ENCODE measurements at places on chromosomes 3 and 15.

GRCh38 chr3:72655723-72656122 lies 192.5 kb downstream of the SHQ1 start:
- DNase-seq, result no peak

DNA sequence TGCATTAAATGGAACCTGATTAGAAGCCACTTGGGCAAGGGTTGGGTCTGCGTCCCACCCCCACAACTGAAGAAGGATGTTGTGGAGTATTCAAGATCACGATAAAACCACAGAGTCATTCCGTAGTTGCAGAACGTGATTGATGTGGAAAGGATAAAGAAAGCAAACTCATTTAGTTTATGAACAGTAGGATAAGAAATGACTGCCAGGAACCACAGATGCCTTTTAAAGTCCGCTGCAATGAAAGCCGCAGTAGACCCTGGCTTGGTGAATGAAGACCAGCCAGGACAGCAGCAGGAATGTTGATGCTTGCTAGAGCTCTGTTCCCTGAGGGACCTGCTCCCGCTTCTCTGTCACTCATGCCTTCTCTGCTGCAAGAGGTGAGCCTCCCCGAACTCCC lies 111.5 kb downstream of the GABRG3 start:
- no peak for DNase-seq

GRCh38 chr3:71776538-71776937 lies 8.4 kb downstream of the PROK2 start:
- DNase-seq, result no peak

GRCh38 chr15:79008659-79009058 lies 63.8 kb upstream of the CTSH start:
- no peak for DNase-seq

DNA sequence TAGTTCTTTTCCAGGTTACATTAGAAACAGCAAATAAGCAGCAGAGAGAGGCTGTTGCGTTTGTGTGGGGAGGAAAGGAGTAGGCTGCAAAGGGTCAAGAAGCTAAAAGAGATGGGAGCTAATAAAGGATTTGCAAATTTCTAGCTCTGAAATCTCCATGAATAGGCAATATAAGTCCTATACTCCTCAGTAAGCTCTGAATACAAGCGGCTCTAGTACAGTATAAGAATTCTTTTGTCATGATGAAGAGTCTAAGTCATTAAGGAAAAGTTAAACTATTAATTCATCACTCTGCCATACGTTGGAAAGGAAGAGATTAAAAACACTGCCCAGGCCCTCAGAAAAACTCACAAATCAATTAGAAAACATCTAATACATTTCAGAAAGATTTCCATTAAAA lies 59.3 kb downstream of the CEP152 start:
- no peak for DNase-seq

DNA sequence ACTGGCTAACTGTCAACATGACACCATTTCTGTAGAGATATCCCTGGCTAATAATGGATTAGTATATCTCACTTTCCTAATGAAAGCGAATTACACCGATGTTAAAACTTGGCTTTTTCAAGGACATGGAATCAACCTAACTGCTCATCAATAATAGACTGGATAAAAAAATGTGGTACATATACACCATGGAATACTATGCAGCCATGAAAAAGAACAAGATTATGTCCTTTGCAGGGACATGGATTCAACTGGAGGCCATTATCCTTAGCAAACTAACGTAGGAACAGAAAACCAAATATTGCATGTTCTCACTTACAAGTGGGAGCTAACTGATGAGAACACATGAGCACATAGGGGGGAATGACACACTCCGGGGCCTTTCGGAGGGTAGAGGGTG lies 62.6 kb downstream of the ZIC1 start:
- no peak for DNase-seq

- DNase-seq, result no peak
Measured at GRCh38 chr3:19543212-19543841, 390.7 kb downstream of the EFHB start.

DNA sequence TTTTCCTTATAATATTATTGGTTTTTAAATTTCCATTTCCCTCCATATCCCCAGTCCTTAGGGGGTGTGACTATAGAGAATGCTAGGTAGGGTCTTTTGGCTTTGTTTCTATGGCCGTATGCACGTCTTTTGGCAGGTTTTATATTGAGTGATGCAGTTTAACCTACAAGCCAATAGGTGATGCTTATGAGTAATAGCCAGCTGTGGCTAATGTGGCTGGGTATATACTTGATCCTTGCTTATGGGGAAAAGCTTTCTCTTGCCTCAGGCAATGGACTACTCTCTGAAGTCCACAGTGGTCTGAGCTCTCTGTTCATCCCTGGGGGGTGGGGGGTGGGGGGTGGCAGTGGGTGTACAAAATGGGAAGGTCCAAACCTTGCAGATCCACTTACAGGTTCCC lies 223.9 kb downstream of the MFSD1 start:
- DNase-seq, result no peak

GRCh38 chr15:66488525-66488924 lies 9.0 kb downstream of the SNAPC5 start:
- no peak for DNase-seq

DNA sequence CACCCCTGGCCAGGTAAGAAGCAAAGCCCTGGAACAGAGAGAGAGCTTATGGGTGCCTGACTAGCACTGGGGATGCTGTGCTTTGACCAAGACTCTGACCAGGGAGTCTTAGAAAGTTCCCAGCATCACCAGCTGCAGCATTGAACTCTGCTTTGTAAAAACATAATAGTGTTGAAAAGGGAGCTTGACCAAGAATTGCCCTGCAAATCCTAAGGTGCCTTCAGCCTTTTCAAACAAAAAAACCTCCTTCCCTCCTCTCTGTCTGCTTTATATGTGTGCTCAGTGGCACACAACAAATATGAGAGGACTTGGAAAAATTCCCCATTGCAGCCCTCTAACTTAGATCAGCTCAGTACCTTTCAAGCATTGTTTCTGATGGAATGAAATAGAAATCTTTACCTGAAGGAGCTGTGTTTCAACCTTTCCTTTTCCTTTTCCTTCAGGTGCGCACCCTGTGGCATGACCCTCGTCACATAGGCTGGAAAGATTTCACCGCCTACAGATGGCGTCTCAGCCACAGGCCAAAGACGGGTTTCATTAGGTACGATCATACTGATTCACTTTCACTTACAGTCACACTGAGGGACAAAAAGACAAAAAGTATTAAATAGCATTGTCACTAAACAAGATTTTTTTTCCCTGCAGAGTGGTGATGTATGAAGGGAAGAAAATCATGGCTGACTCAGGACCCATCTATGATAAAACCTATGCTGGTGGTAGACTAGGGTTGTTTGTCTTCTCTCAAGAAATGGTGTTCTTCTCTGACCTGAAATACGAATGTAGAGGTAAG lies 13.0 kb downstream of the THBS1 start:
- DNase-seq, result no peak

GRCh38 chr3:143315766-143316165 lies 196.2 kb downstream of the CHST2 start:
- no peak for DNase-seq

- DNase-seq, result no peak
Measured at GRCh38 chr3:134077649-134078161, 48.0 kb upstream of the SLCO2A1 start.

DNA sequence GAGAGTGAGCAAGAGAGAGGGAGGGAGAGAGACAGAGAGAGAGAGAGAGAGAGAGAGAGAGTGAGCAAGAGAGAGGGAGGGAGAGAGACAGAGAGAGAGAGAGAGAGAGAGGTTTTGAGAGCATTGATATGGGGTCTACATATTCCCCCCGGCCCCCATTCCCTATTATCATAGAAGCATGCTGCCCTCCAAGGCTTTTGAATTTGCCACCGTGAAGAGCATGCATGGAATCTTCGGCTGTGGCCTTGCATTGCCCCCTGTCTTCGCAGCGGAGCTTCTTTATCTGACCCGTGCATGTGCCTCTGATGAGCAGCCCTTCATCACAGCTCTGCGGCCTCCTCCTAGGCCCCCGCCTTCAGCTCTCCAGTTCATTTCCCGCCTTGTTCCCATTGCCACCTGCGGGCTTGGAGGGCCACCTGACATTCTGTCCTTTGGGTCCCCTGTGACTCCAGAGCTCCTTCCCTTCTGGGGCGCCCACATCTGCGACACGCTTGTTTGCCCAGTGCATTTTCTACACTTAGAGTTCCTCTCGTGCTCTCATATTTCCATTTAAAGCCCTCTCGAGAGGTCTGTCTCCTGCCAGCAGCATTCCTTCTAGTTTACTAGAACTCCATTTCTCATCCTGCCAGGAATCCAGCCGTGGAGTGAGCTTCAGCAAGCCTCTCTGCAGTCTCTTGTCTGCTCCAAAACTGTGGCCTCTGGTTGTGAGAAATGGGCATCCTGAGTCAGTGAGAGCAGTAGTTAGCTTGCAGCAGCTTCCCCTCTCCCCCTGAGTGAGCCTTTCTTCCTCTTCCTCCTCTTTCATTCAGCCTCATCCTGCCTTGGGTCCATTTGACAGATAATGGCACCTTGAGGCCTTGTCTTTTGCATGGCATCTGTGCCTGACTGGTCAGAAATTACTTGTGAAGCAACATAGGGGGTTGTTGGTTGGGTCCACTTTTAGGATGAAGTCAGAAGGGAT lies 25.3 kb downstream of the LPP start:
- DNase-seq, result no peak

- DNase-seq, result no peak
Measured at GRCh38 chr3:32487781-32488473, 14.7 kb downstream of the CMTM6 start.

GRCh38 chr3:147921051-147921450 lies 511.9 kb downstream of the ZIC1 start:
- DNase-seq, result no peak
